ENCODE measurements at places on chromosomes 2 and 18.

DNA sequence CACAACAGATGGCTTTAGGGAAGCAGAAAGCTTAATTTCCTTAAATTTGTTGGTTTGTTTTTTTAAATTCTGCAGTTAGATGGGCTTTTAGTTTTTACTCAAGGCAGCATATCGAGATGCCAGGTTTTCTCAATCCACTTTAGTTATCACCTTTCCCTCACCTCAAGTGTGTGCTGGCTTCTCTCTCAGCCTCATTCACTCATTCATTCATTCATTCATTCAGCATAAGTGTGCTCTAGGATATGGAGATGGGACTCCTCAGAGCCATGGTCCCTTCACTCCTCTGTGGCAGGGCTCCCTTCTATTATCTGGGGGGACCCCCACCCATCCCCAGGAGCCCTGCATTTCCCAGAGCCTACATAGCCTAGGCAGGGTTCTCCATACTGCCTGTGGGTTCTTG is 19.0 kb downstream of the VIL1 start:
- H3K27ac ChIP-seq, result peak overlapping the region; percentile 53
- peaks cover 13% of the 10 kb centered on the region for H3K4me1 ChIP-seq
- no peaks in the 10 kb centered on the region for H3K36me3 ChIP-seq

DNA sequence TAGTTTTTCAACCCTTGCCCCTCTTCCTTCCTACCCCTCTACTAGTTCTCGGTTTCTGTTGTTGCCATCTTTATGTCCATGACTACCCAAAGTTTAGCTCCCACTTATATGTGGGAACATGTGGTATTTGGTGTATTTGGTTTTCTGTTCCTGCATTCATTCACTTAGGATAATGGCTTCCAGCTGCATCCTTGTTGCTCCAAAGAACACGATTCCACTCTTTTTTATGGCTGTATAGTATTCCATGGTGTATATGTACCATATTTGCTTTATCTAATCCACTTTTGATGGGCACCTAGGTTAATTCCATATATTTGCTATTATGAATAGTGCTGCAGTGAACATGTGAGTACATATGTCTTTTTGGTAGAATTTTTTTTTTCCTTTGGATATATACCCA is 20.6 kb upstream of the DSC1 start:
- no peaks in the 10 kb centered on the region for H3K36me3 ChIP-seq
- no peak overlapping the region for H3K27ac ChIP-seq
- no peaks in the 10 kb centered on the region for H3K4me1 ChIP-seq
- no peak for DNase-seq
- H3K4me3 ChIP-seq, result no peak overlapping the region

- H3K36me3 ChIP-seq, result no peaks in the 10 kb centered on the region
- no peak overlapping the region for H3K4me3 ChIP-seq
- no peaks in the 10 kb centered on the region for H3K27me3 ChIP-seq
- H3K4me1 ChIP-seq, result peaks cover 40% of the 10 kb centered on the region
These were observed 11.3 kb downstream of the TMEM247 start for GRCh38 chr2:46490521-46491141.

GRCh38 chr2:157439824-157440186 is 4.1 kb downstream of the CYTIP start:
- no peak overlapping the region for H3K4me3 ChIP-seq
- no peaks in the 10 kb centered on the region for H3K4me1 ChIP-seq
- no peaks in the 10 kb centered on the region for H3K27me3 ChIP-seq

- no peaks in the 10 kb centered on the region for H3K4me1 ChIP-seq
- H3K4me3 ChIP-seq, result no peak overlapping the region
- DNase-seq, result no peak
- no peaks in the 10 kb centered on the region for H3K27me3 ChIP-seq
- H3K36me3 ChIP-seq, result no peaks in the 10 kb centered on the region
These were observed 222.8 kb downstream of the ARL4C start for GRCh38 chr2:234273887-234274584.

DNA sequence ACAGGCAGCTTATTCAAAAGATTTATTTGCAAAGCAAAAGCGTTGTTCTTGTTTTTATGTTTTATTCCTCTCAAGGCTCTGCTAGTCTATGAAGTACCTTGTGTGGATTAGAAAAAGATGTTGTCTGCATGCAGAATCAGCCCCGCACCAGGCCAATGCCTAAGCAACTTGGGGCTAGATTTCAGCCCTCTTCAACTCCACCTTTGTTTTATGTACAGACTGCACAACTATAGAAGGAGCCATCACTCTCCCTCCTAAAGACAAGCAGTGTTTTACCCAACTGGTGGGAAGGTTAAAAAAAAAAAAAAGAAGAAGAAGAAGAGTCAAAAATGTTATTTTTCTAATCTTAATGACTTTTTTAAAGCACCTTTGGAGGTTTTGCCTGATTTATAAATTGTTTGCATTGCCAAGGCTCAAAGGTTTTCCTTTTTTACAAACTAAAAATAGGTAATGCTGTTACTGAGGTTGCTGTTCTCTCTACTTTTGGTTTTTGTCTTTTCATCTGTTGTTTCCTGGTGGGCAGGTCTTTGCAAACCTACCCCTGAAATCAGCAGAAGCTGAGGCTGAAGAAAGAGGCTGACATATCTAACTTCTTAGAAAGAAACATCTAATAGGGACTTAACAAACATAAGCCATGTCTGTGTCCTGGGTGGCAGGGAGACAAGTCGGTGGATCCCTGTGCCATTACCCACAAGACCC is 164.0 kb downstream of the SLC39A10 start:
- no peak overlapping the region for H3K27ac ChIP-seq
- H3K4me1 ChIP-seq, result no peaks in the 10 kb centered on the region
- DNase-seq, result no peak
- no peaks in the 10 kb centered on the region for H3K27me3 ChIP-seq

DNA sequence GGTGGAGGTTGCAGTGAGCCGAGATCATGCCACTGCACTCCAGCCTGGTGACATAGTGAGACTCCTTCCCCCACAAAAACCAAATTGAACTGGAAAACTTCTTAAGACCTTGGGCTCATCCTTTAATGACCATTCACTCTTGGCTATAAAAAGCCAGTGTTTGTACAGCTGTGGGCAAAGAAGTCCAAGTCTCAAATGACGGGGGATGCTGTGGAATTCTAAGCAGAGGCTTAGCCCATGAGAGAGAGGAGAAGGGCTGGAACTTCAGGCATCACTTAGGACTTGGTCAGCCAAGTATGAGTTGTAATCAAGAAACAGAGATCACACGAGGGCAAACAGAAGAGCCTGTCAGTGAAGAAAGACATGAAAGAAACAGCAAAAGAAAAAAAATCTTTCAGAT is 79.3 kb upstream of the POU3F3 start:
- H3K36me3 ChIP-seq, result no peaks in the 10 kb centered on the region
- H3K4me1 ChIP-seq, result no peaks in the 10 kb centered on the region
- H3K27ac ChIP-seq, result no peak overlapping the region
- DNase-seq, result no peak

GRCh38 chr2:205543262-205543843 is 138.9 kb upstream of the NRP2 start:
- no peak overlapping the region for H3K27ac ChIP-seq
- no peak overlapping the region for H3K4me3 ChIP-seq
- H3K36me3 ChIP-seq, result no peaks in the 10 kb centered on the region
- no peak for DNase-seq
- no peaks in the 10 kb centered on the region for H3K27me3 ChIP-seq
- H3K4me1 ChIP-seq, result peaks cover 16% of the 10 kb centered on the region

GRCh38 chr2:231373786-231374349 is 21.6 kb upstream of the B3GNT7 start:
- no peak overlapping the region for H3K4me3 ChIP-seq
- no peak overlapping the region for H3K27ac ChIP-seq
- H3K4me1 ChIP-seq, result peaks cover 14% of the 10 kb centered on the region
- no peaks in the 10 kb centered on the region for H3K27me3 ChIP-seq
- no peak for DNase-seq

GRCh38 chr18:12592597-12593127 is 65.2 kb downstream of the SPIRE1 start:
- H3K4me3 ChIP-seq, result no peak overlapping the region
- H3K27ac ChIP-seq, result no peak overlapping the region
- H3K4me1 ChIP-seq, result peaks cover 19% of the 10 kb centered on the region
- no peak for DNase-seq

GRCh38 chr18:65919663-65920062 is 168.9 kb downstream of the CDH7 start:
- DNase-seq, result no peak
- no peak overlapping the region for H3K27ac ChIP-seq
- H3K27me3 ChIP-seq, result no peaks in the 10 kb centered on the region
- H3K36me3 ChIP-seq, result no peaks in the 10 kb centered on the region
- no peaks in the 10 kb centered on the region for H3K4me1 ChIP-seq
- H3K4me3 ChIP-seq, result no peak overlapping the region

DNA sequence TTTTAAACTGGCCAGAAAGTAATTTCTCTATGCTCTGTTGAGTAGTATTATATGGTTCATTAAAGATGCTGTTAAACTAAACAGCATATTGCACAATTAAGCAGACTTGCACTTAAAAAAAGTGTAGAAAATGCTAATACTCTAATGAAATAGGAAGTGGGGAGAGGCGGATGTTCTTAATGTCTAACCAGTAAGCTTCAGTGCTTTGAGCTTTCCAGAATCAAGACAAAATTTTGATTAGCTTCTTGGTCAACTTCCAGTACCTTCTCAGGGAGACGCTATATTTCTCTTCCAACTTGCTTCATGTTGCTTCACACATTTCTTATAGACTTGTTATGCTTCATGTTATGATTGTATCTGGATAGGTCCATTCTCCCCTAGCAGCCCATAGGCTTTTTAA is 89.1 kb downstream of the MAP2 start:
- peaks cover 31% of the 10 kb centered on the region for H3K27me3 ChIP-seq
- no peaks in the 10 kb centered on the region for H3K36me3 ChIP-seq
- H3K4me1 ChIP-seq, result no peaks in the 10 kb centered on the region
- no peak overlapping the region for H3K27ac ChIP-seq
- no peak overlapping the region for H3K4me3 ChIP-seq
- DNase-seq, result peak; percentile 63

GRCh38 chr18:62828091-62828640 is 112.8 kb downstream of the PHLPP1 start:
- H3K4me3 ChIP-seq, result no peak overlapping the region
- peaks cover 11% of the 10 kb centered on the region for H3K4me1 ChIP-seq
- H3K36me3 ChIP-seq, result no peaks in the 10 kb centered on the region
- no peaks in the 10 kb centered on the region for H3K27me3 ChIP-seq
- no peak for DNase-seq

DNA sequence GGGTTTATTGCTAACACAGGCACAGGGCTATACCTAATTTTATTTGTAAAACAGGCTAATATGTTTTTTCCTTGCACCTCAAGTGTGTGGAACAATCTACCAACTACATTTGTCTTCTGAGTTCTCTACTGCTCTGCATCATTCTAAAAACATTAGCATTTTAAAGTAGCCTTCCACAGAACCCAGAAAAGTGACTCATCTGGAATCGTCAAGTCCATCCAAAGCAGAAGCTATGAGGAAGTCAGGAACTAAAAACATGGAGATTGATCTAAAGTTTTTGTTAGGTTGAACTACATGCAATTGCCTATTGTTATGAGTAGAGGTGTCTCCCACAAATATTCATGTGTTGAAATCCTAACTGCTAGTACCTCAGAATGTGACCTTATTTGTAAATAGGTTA is 70.9 kb downstream of the SUCLG1 start:
- no peak overlapping the region for H3K4me3 ChIP-seq
- no peaks in the 10 kb centered on the region for H3K36me3 ChIP-seq
- no peak for DNase-seq
- no peaks in the 10 kb centered on the region for H3K27me3 ChIP-seq
- H3K27ac ChIP-seq, result no peak overlapping the region
- peaks cover 12% of the 10 kb centered on the region for H3K4me1 ChIP-seq

- no peak overlapping the region for H3K27ac ChIP-seq
- H3K4me3 ChIP-seq, result no peak overlapping the region
- H3K4me1 ChIP-seq, result peaks cover 5% of the 10 kb centered on the region
- no peaks in the 10 kb centered on the region for H3K36me3 ChIP-seq
These were observed 46.3 kb downstream of the SH3RF3 start for GRCh38 chr2:109175350-109175678.

DNA sequence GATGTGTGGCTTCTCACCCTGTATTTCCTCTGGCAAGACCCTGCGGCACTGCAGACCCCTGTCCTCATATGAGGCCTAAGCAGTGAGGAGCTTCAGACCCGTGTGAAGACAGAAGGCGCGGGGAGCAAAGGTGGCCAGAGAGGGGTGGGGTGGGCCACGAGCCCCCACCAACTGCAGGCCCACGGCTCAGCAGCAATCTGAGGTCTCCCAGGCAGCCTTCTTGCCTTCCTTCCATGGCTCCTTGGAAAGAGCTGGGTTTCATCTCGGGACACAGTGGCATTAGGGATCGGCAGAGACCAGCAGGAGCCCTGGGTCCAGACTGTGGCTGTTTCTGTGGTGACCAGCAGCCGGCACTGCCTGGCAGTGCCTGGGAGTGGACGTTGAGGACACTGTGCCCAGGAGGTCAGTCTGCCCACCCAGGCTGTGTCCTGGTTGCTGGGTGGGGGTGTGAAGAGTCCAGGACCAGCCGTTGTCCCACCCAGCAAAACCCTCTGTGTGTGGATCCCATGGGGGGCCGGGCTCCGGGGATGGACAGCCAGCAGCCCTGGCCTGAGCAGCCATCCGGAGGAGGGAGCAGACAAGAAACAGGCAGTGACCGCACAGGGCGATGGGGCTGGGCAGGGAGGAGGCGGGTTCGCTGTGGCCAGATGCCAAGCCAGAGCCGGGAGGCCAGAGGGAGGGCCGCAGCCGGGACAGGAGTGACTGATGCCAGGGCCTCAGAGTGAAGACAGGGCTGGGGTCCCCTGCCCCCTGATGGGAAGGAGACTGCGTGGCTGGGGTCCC is 73.8 kb downstream of the RRM2 start:
- H3K27me3 ChIP-seq, result no peaks in the 10 kb centered on the region
- no peak overlapping the region for H3K27ac ChIP-seq
- no peak for DNase-seq
- H3K4me3 ChIP-seq, result no peak overlapping the region

GRCh38 chr2:20633794-20634506 is 16.9 kb downstream of the HS1BP3 start:
- no peaks in the 10 kb centered on the region for H3K36me3 ChIP-seq
- no peak overlapping the region for H3K27ac ChIP-seq
- H3K4me3 ChIP-seq, result no peak overlapping the region

DNA sequence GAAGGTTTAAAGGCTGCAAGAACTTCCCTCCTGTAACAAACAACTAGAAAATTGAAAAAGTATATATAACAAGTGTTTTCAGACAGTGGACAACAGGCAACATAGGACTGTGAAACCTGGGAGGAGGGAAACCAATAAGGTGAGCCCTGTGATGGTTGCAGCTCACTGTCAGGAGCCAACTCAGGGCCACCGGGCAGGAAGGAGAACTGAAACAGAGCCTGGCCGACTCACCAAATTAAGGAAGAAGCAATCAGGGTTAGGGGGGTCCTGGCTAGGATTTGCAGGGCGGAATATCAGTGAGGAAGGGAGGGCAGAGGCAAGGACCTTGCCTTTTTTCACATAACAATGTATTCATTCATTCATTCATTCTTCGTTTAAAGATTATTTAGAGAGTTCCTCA is 21.8 kb upstream of the CNRIP1 start:
- no peak overlapping the region for H3K4me3 ChIP-seq
- no peak for DNase-seq
- no peak overlapping the region for H3K27ac ChIP-seq
- no peaks in the 10 kb centered on the region for H3K36me3 ChIP-seq

- no peak for DNase-seq
- no peaks in the 10 kb centered on the region for H3K27me3 ChIP-seq
These were observed 38.5 kb downstream of the TRAF3IP1 start for GRCh38 chr2:238358769-238359168.

- H3K4me3 ChIP-seq, result no peak overlapping the region
- DNase-seq, result peak; percentile 75
- H3K36me3 ChIP-seq, result no peaks in the 10 kb centered on the region
- H3K27ac ChIP-seq, result no peak overlapping the region
- no peaks in the 10 kb centered on the region for H3K27me3 ChIP-seq
These were observed 22.3 kb upstream of the VPS4B start for GRCh38 chr18:63444580-63444979.

- no peak overlapping the region for H3K4me3 ChIP-seq
- H3K4me1 ChIP-seq, result peaks cover 30% of the 10 kb centered on the region
- H3K27ac ChIP-seq, result no peak overlapping the region
- no peak for DNase-seq
- no peaks in the 10 kb centered on the region for H3K27me3 ChIP-seq
These were observed 43.5 kb downstream of the IRS1 start for GRCh38 chr2:226756131-226756530.

Data from cardiac muscle cell (in vitro differentiated cells and primary cell).